NCI-H187 (cell line): ENCODE measurements at places on chromosomes 16 and 17.

- no peak for DNase-seq
Measured at GRCh38 chr16:81544700-81545271, 100.2 kb downstream of the CMIP start.

DNA sequence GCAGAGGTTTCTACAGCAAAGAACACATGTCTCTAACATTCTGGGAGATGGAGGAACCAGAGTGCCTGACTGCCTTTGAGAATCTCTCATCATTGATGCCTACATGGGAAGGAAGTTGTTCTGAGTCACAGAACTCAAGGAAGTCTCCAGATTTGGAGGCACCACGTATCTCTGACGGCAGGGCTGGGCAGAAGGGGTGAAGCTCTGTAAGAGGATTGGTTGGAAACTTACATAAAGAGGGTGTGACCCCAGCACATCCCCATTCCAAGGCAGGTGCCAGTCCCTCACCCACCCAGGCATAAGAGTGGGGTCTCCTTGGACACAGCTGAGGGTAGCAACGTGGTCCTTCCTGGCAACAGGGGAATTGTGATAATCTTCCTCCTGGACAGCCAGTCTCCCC lies 17.4 kb downstream of the TNFRSF13B start:
- DNase-seq = no peak

DNA sequence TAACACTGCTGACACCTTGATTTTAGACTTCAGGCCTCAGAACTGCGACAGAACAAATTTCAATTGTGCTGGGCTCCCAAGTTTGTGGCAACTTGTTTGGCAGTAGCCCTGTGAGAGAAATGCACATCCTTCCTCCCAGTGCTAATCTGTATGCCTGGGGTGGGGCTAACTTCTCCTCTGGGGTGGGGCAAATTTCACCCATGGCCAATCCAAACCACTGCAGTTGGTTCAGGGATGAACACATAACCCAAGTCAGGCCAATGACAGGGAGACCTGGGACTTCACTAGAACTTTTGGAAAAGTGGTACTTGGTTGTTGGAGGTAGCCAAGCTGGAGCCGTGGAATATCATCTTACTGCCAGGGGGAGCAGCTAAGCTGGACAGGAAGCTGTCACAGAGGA lies 56.3 kb downstream of the ABCC6 start:
- DNase-seq = no peak

DNA sequence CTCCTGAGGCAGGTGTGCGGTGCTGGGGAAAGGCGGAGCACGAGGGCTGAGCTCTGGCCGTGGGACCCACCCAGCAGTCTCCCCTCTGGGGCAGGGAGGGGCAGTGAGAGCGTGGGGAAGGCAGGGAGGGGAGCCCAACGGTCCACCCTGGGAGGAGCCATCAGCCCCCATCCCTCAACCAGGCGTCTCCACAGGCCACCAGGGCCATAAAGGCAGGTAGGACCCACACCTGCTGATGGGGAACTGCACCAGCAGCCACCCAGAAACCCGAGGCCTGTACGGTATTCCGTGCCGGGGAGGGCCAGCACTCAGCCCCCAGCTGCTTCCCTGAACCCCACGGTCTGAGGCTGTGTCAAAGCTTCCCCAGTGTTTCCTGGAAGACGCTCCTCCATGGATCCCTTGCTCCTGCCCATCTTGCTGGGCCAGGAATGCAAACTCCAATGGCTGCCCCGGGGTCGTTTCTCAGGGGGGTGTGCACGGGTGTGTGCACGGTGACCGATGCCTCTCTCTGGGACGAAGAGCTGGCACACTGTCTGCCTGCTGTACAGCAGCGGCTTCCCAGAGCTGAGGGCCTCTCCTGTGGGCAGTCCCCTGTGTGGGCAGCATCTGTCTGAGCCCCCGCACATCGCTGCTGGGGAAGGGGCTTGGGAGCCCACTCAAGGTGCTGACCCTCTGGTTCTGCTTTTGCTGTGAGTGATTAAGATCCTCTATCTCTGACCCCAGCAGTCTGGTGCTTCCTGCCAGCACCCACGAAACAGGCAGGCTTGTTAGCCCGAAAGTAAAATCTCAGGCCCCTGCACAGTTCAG lies 17.2 kb upstream of the METRNL start:
- DNase-seq = no peak

DNA sequence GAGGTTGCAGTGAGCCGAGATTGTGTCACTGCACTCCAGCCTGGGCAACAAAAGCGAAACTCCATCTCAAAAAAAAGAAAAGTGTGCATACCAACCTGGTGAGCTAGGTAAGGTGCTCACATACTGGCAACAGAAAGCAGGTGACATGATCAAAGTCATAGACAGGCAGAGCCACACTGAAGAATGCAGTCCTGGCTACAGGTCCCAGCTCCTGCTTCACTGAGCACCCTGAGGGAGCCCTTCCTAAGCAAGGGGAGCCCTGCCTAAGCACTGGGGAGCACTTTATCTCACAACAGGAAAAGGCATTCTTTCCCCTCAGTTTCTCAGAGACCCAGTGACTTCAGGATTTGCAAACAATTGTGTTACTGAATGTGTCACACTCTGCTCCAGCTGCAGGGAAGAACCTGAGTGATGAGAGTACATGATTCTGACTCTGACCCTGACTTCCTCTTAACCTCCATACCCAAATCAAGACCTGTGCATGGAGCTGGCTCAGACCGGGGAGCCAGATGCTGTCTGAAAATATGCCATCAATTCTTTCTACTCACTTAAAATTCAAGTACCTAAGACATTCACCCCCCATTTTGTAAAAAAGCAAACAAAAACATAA lies 40.5 kb downstream of the ANKRD11 start:
- DNase-seq = no peak

DNA sequence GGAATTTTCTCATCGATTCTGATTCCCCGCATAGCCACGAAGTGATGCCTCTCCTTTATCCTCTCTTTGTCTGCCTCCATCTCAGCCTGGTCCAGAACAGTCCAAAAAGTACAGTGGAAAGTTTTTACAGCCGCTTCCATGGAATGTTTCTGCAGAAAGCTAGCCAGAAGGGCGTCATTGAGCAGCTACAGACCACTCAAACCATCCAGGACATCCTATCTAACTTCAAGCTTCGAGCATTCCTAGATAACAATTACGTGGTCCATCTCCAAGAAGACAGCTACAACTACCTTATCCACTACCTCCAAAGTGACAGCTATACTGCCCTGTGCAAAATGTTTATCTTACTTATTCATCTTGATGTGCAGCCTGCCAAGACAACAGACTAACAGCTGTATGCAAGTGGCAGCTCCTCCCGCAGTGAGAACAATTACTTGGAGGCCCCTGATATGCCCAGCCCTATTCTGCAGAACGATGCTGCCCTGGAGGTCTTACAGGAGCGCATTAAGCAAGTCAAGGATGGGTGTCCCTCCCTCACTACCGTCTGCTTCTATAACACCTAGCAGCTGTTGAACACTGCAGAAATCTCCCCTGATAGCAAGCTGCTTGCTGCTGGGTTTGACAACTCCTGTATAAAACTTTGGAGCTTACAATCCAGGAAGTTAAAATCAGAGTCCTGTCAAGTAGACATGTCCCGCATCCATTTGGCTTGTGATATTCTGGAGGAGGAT lies 38.9 kb downstream of the SLFN12L start:
- DNase-seq = no peak

DNA sequence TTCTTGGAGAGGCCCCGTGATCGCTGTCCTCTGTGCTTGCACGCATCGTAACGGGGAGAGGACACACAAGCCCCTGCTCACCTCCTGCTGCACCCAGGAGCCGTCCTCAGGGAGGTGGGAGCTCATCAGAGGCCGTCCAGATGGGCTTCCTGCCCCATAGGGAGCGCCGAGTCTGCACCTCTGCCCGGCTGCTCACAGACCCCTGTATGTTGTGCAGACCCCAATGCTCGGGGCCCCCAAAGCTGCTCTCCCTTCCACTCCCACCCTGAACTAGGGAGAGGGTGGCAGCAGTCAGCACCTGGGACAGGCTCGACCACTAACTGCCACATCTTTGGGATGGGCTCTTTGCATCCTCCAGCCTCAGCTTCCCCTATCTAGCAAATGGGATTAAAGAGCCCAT lies 4.4 kb upstream of the ZNF469 start:
- DNase-seq = no peak

GRCh38 chr17:79916506-79916905 lies 77.3 kb upstream of the CBX4 start:
- DNase-seq = no peak

GRCh38 chr17:31310260-31310659 lies 3.6 kb downstream of the EVI2B start:
- no peak for DNase-seq

- DNase-seq = no peak
Measured at GRCh38 chr16:68778551-68779231, 41.6 kb downstream of the CDH1 start.

- no peak for DNase-seq
Measured at GRCh38 chr17:34370376-34370996, 7.5 kb upstream of the CCL1 start.
